ENCODE measurements at places on chromosomes 13 and 19. TPM values are rescaled to one million over a fixed set of nuclear protein-coding genes. Genes with fewer than 3 reads are reported as not detected.

DNA sequence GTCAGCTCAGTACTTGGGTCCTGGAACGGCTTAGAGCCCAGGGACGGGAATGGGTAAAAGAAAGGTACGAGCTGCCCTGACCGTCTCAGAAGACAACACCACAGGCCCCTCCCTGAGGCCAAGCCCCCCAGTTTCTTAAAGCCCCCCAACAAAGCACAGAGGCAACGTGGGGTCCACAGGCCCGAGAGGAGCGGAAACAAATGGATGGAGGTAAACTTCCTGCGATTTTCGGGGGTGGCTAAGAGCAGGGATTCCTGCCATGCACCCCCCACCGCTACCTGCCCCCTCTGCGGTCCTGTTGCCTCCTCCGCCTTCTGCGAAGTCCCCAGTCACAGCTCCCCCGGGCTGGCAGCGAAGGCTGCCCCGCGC lies 48.2 kb downstream of the PTPRS start:
- no peak for DNase-seq

DNA sequence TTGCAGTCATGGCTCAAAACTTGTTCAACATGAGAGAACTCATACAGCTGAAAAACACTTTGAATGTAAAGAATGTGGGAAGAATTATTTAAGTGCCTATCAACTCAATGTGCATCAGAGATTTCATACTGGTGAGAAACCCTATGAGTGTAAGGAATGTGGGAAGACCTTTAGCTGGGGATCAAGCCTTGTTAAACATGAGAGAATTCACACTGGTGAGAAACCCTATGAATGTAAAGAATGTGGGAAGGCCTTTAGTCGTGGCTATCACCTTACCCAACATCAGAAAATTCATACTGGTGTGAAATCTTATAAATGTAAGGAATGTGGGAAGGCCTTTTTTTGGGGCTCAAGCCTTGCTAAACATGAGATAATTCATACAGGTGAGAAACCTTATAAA lies 20.1 kb downstream of the ZNF283 start:
- no peak for DNase-seq

DNA sequence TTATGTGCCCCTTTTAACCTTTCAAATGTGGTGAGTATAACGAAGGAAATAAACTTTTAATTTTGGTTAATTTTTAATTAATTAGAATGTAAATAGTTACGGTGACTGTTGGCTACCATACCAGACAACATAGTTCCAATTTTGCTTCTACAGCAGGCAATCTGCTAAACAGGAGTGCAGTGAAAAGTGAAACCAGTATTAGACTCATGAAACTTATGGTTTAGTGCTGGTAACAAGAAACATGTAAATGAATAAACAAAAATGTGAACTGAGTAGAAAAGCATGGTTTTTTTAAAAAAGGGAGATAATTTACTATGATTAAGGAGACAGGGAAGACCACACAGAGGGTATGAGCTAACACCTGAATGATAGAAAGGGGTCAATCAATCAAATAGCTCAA lies 478.4 kb downstream of the PCDH9 start:
- DNase-seq, result no peak

DNA sequence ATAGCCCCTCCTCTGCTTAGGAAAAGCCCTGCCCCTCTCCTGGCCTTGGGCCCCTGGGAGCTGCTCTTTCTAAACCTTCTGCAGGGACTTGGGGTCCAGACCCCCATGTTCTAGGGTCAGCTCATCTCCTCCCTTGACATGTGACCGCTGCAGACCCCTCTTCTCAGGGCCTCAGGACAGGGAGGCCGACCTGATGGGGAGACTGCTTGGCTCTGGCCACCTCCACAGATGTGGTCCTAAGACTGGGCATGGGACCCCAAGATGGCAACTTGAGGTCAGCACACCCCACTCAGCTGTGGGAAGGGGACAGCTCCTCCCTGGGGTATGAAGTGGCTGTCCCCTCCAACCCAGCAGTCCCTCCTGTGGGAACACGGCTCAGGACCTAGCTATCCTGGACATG lies 3.9 kb upstream of the SIX5 start:
- DNase-seq, result no peak

DNA sequence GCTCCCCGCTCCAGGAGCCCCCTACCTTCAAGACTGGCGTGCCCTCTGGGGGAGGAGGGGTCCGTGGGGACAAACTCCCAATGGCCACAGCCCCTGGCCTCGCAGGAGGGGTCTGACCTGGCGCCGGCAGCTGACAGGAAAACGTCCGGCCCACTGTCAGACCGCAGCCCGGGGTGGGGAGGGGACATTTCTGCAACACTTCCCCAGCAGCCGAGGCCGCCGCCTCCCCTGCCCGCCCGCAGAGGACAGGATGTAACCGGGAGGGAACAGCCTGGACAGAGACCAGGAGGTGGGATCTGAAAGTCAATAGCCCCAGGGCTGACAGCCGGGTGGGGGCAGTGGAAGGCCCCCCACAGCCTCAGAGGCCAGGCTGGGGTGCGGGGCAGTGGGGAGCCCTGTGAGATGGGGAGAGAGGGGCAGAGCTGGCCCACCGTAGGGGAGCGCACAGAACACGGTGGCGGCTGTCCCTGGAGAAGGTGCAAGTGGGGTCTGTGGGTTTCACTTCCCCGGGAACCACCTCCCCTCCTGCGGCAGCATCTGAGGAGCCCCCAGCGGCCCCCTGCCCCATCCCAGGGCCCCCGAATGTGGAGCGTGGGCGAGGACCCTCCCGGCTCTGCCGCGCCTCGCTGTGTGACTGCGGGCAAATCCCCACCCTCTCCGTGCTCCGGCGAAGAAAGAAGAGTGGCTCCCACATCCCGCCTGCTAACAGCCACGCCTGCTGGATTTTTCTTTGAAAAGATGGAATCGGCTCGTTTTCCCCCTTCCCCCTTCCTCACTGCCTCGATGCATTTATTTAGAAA lies at the start of gene PEAK3:
PEAK3 (minus strand) TSS at position 114 of the 800 bp plus-strand sequence. CDS start 1,244 bp downstream, outside the sequence.
- DNase-seq, result peak; percentile 64

DNA sequence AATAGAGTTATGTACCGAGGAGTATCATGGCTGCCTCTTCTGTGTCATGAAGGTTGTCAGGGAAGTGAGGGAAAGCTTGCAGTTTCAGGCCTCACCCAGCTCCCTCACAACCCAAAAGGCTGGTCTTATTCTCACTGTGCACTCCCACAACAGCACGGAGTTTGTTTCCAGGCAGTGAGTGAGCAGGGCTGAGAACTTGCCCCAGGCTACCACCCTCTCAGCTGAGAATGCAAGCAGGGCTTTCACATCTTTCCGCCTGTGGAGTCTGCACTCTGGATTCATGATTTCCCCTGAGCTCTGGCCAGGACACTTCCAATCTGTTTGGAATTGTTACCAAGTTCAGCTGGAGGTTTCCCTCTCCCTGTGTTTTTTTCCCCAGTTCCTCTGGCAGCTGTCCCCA lies 2284.7 kb upstream of the PCDH20 start:
- no peak for DNase-seq

- no peak for DNase-seq
Measured at GRCh38 chr19:7784856-7785255, 21.8 kb downstream of the CLEC4M start.

The ZNF226 gene
- 17.3 TPM for total RNA-seq

- peak; percentile 38 for DNase-seq
Measured at GRCh38 chr13:25171517-25172302, at the start of gene AMER2. AMER2 (minus strand) TSS chr13:25172288; CDS start chr13:25171619, 669 bp downstream.

DNA sequence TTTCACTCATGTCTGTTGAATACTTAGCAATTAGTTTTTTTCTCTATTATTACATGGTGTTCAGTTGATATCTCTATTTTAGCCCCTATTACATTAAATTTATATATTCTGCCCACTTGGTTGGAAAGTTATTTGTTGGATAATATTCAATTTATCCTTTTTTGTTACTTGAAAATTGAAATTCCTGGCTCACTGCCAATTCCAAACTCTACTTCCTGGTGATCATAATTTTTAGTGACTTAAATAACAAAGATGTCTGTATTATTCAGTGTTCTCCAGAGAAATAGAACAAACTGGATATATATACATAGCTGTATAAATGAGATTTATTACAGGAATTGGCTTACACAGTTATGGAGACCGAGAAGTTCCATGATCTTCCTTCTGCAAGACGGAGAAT lies 93.6 kb downstream of the GPC5 start:
- DNase-seq, result no peak

The LENG8 gene
- 171 TPM for total RNA-seq

The SIGLECL1 gene
- total RNA-seq, result not detected

DNA sequence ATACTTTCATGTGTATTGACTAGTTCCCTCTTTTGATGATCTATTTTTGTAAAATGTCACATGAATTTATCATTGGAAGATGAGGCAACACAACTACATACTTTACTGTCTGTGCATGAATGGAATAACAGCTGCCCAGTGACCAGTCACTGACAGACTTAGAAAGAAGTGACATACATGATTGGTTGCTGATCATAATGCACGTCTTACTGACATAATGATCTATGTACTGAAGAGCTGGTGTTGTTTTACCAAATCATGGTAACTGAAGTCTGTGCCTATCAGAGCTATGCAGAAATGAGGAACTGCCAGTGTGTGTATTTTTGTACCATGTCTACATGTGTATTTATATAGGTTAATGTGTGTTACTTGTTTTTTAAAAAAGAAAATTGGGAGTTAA lies 26.5 kb downstream of the GPR18 start:
- no peak for DNase-seq
